ENCODE measurements at places on chromosomes 3 and 15.

DNA sequence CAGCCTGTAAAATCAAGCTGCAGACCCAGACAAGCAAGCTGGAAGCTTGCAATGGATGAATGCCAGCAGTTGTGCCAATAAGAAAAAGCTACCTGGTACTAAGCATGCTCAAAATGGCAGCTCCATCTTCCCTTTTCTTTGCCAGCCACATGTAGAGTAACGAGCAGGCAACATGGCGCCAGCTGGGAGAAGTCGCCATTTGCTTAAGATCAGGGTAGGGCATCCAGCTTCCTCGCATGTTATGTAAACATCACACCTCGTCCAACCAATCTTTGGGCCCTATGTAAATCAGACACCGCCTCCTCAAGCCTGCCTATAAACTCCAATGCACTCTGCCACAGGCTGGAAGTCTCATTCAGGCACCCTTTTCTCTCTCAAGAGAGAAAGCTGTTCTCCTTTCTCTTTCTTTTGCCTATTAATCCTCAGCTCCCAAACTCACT lies 973.9 kb downstream of the FHIT start:
- no peak for DNase-seq

GRCh38 chr3:7734456-7734855 lies 767.2 kb upstream of the LMCD1 start:
- no peak for DNase-seq

DNA sequence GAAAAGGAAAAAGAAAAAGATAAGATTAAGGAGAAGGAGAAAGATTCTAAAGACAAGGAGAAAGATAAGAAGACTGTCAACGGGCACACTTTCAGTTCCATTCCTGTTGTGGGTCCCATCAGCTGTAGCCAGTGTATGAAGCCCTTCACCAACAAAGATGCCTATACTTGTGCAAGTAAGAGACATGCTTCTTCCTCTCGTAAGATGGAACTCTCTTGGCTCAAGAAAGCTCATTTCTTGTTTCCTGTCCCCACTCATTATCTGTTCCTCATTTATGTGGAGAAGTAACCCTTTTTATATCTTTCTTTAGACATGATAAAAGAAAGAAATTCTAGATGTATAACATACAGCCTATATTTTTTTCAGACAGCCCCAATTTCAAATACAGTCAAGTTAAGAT lies 101.4 kb downstream of the KLHL25 start:
- no peak for DNase-seq

DNA sequence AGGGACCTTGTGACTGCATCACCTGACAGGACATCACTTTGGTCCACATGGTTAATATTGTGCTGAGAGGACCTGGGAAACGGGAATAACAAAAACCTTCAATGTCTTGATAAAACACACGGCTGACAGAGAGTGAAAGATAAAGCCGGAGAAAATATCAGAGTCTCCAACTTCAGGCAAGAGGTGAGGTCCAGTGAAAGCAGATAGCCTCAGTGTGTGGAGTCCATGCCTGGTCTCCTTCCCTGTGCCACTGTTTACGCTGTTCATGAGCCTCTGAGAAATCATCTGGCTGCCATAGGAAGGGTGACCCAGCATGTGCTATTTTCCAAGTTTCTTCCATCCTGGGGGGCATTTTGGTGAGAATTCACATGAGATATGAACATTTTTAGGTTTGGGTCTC lies 39.8 kb downstream of the CCR3 start:
- no peak for DNase-seq

GRCh38 chr15:87628311-87628710 lies 628.2 kb downstream of the NTRK3 start:
- no peak for DNase-seq

DNA sequence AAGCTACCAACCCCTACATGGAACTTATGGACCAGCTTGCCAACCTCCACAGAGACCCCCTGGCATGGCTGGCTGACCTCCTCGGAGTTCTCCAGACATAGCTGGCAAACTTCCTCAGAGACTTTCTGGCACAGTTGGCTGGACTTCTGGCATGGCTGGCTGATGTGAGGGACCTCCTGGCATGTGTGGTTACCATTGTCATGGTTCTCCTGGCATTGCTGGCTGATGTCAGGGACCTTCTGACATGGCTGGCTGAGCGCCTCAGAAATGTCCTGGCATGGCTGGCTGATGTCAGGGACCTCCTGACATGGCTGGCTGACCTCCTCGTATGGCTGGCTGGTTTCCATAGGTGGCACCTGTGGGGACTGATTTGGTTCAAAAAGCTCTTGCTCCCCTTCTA lies 17.5 kb downstream of the MAP1A start:
- DNase-seq: no peak

DNA sequence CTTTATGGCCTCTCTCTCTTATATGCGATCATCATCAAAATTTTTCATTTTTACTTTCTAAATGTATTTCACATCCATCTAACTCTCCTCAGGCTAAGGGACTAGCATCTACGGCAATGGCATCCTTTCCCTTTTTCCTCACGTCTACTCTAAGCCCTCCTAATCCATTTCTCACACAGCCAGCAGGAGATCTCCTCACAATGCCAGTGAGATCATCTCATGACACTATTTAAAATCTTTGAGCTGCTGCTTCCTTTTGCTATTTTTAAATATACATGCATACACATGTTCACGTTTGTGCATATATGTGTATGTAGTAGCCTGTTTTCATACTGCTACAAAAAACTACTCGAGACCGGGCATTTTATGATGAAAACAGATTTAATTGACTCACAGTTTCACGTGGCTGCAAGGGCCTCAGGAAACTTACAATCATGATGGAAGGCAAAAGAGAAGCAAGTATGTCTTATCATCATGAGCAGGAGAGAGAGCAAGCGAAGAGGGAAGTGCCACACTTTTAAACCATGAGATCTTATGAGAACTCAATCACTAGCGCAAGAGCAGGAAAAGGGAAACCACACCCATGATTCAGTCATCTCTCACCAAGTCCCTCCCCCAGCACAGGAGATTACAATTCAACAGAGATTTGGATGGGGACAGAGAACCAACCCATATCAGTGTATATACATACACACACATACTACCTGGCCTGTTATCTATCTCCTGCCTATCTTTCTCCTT lies 599.2 kb upstream of the ROBO1 start:
- DNase-seq: no peak

DNA sequence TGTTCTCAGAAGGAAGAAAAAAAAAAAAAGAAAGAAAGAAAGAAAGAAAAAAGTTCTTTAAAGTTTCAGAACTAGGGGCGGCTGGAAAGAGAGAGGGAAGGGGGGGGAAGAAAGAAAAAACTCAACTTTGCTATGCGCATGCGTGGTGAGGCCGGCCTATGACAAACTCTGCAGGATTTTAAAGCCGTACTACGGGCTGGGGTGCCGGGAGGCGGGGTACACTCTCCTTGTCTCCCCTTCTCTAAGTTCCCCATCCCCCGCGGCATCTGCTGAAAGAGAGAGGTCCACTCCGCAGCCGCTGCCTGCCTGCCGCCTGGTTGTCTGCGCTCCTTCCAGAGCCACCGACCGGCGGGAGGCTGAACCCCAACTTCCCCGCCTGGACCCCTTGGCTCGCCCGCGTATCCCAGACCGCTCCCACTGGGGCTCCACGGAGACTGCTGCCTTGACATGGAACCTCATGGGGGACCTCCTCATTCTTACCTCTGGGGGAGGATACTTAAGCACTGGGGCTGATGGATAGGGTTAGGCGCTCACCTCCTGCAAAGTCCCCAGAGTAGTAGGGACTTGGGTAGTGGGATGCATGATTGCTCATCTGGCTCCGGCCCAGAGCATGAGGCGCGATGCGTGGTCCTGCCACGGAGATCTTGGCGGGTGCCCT lies 1.4 kb upstream of the WNT5A start:
- peak; percentile 88 for DNase-seq

GRCh38 chr3:178388473-178388872 lies 147.8 kb upstream of the KCNMB2 start:
- DNase-seq: no peak

GRCh38 chr3:147680837-147681483 lies 271.8 kb downstream of the ZIC1 start:
- DNase-seq: no peak

DNA sequence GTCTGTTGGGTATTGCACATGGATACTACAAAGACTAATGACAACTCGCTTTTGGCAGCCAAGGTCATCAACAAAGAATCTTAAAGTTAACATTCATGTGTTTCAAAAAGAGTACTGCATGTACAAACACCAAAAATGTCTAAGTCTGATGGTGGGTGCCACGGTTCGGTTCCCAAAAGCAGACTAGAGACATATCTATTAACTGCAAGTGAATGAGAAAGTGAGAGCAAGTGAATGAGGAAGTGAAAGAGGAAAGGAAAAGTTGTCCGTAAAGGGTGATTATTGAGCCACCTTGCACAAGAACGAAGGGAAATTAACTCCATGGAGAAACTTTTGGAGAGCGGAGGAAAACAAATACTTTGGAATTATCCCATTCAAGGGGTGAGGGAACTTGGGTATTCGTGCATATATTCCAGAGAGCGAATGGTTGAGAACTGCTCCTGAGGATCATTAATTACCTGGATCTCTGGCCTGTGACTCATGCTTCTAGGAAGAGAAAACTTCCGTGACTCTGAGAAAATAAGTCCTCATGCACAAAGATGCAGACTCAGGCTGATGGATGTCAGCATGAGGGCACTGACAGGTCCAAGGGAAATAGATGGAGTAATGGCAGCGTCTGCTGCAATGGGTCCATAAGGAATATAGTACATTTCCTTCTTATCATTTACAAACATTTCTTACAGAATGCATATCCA lies 336.5 kb upstream of the TGFBR2 start:
- no peak for DNase-seq

GRCh38 chr3:29559741-29560465 lies 279.0 kb downstream of the RBMS3 start:
- DNase-seq: no peak

GRCh38 chr3:10976770-10977169 lies 15.8 kb upstream of the SLC6A1 start:
- DNase-seq: no peak

- DNase-seq: no peak
Observed at GRCh38 chr3:80836395-80836794, 925.0 kb downstream of the GBE1 start.

DNA sequence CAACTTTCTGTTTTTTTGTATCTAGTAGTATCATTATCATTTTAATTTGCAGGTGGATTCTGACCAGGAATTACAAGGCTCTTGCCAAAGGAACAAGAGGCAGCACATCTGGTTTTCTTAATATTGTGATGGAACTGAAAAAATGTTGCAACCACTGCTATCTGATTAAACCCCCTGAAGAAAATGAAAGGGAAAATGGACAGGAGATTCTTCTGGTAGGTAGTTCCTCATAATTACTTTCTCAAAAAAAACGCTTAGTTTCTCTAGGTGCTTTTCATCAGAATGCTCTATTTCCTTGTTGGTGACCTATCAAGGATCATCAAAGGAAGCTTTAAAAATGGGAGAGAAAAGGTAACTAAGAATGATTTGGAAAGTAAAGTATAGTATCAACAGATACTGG lies 71.6 kb downstream of the CHD2 start:
- DNase-seq: no peak

GRCh38 chr3:33940149-33940548 lies 141.7 kb downstream of the PDCD6IP start:
- DNase-seq: no peak

DNA sequence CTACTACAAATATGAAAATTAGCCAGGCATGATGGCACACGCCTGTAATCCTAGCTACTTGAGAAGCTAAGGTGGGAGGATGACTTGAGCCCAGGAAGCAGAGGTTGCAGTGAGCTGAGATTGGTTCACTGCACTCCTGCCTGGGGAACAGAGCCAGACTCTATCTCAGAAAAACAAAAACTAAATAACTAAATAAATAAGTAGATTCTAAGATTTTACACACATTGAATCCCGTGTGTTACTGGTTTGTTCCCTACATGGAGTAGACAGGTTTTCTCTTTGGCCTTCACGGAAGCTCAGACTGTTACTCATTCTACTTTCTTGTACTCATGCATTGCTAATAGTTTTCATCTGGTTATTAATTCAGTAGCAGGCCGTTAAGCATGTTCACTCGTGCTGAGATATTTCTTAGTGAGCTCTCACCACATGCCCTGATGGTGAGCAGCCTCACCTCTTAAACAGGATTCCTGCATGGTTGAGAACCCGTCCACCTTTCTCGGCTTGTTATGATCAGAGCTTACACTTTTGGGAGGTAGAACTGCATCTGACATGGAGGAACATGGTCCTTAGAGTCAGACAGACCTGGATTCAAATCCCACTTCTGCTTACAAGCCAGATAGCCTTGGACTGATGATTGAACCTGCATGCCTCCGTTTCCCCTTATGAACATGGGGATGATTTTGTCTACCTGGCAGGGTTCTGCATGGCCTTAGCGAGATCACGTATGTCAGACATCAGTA lies 49.1 kb downstream of the CMTM7 start:
- DNase-seq: no peak

- no peak for DNase-seq
Observed at GRCh38 chr3:121483290-121483689, 62.5 kb downstream of the POLQ start.

DNA sequence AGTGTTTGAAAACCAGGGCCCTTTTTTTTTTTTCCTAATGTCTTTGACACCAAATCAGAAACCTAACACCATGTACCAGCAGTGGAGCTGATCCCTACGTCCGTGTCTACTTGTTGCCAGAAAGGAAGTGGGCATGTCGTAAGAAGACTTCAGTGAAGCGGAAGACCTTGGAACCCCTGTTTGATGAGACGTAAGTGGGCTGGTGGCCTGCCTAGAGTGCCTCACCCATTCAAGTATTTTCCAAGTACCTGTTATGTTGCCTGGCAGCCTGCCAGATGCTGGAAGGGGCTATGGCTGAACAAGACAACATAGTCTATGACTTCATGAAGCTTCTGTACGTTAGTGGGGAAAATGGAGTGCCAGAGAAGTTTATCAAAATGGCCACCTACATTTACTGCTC lies 39.7 kb downstream of the ESYT3 start:
- no peak for DNase-seq

DNA sequence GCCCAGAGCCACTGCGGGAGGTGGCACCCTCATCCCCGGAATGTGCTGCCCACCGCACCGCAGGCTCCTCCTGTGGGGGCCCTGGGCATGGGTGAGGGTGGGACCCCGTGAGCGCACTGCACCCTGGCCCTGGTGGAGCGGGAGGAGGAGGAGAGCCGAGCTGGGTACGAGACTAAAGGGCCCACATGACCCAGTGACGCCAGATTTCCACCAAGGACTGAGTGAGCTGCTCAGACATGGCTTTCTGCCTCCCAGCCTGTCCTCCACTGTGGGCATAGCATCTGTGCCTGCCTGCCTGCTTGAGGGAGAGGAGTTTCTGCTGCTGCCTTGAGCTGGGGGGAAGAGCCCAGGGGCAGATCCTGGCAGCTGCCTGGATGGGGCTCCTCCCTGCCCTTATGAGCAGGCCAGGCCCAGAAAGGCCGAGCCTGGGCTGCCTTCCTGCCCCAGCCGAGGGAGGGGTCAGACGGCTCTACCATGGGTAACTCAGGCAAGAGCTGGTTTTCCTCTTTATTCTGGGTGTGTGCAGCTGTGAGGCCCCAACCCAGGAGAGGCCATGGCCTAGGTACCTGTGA lies 88.4 kb downstream of the VGLL4 start:
- no peak for DNase-seq

GRCh38 chr3:15536856-15537255 lies 15.3 kb upstream of the COLQ start:
- DNase-seq: no peak

Data from left hindlimb (tissue), 1 donor.